ENCODE measurements at places on chromosomes 1 and 21.

DNA sequence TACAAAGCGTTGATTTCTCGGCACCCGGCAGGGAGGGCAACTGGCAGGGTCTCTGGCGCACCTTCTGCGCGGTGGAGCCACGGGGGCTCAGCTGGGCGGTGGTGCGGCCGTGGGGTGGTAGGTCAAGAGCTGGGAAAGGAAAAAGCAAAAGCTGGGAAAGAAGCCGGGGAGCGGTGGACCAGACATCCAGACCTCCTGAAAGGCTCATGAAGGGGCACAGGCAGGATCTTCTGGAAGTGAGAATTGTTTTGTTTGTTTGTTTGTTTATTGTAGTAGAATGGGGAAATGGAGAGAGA is 7.2 kb upstream of the RNU1-1 start:
- DNase-seq = no peak

DNA sequence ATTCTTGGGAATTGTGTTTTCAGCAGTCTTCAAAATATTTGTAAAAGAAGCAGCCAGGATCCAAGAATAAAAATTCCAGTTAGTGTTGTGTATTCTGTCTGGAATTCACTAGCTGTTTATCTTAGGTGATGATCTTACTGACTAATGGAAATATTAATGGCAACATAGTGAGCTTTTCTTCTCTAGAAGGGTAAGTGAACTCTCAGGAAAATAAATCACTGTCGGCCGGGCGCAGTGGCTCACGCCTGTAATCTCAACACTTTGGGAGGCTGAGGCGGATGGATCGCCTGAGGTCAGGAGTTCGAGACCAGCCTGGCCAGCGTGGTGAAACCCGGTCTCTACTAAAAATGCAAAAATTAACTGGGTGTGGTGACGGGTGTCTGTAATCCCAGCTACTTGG is 87.4 kb upstream of the KIF1B start:
- DNase-seq = no peak

- DNase-seq = no peak
These were observed 138.2 kb upstream of the CACNA1E start for GRCh38 chr1:181345146-181345545.

DNA sequence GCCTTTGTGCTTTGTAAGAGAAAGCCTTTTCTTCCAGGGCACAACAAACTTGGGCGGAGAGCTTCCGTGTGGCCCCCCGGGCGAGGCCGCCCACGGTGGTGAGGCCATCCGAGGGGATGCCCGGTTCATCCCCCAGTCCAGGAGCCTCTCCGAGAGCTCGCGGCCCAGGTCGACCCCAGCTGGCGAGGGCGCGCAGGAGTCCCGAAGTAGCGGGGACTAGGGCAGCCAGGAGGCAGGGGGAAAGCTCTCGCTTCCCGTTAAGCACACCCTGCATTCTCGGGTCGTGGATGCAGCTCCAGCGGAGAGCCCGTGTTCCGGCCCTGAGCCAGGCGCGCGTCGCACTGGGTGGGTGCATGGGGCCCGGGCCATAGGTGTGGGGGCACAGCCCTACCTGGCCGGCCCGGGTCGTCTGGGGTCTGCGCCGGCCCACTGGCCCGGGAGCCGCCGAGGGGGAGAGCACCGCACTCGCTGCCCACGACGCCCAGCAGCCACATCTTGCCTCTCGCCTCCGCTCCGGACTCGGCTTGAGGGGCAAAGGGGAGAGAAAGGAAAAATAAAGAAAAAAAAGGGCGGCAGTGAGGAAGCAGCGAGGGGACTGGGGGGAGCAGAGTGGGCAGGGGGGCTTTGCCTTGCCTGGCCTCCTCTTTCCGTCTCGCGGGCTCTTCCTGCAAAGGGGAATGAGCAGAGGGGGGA is 1.8 kb downstream of the RNF220 start:
- DNase-seq = no peak

DNA sequence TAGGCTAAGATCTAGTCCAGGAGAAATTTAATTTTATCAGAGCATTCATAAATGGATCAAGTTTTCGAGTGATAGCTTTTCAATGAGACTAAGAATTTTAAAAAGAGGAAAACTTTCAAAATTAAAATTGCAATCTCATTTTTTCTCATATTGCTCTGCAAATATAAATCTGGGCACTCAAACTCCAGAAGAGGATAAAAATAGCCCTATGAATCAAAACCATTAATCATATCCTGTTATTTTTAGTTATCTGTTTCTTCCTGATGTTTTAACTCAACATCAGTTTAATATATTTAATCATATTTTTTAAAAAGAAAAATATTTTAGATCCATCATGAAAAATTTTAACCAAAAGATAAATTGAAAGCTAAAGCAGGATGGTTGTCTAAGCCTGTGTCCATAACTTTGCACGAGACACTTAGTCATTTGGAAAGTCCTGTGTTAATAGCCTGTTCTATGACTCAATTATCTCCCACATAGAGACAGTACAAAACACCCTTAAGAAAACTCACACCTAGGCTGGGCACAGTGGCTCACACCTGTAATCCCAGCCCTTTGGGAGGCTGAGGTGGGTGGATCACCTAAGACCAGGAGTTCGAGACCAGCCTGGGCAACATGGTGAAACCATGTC is 17.1 kb upstream of the PRRC2C start:
- DNase-seq = no peak

- peak; percentile 73 for DNase-seq
These were observed 248.8 kb upstream of the FOXD3 start for GRCh38 chr1:63073309-63074306.

GRCh38 chr1:229986737-229987337 is 80.2 kb upstream of the GALNT2 start:
- no peak for DNase-seq

GRCh38 chr21:28598214-28598613 is 394.5 kb downstream of the LTN1 start:
- no peak for DNase-seq

Data from head of caudate nucleus (tissue), 42 donors.